ENCODE measurements at places on chromosomes 5 and 9.

- DNase-seq = no peak
Measured at GRCh38 chr5:168408561-168409305, 77.5 kb upstream of the RARS1 start.

DNA sequence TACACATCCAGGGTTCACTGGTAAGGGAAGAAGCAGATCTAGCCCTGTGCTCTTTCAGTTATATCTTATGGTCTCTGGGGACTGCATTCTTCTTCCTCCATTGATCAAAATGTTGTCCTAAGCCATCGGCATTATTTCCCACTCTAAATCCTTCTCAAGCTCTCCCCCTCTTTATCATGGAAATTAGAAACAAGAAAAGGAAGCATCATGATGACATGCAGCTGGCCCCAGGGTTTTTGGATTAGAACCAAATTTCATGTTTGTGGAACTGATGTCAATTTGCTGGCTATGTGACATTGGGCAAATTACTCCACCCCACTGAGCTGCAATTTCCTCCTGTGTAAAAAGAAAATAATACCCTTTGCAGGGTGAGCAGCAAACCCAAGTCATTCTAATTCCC, 39.5 kb downstream of the MFAP3 start:
- no peak for DNase-seq

- DNase-seq = no peak
Measured at GRCh38 chr5:102216678-102217077, 79.4 kb downstream of the SLCO4C1 start.

DNA sequence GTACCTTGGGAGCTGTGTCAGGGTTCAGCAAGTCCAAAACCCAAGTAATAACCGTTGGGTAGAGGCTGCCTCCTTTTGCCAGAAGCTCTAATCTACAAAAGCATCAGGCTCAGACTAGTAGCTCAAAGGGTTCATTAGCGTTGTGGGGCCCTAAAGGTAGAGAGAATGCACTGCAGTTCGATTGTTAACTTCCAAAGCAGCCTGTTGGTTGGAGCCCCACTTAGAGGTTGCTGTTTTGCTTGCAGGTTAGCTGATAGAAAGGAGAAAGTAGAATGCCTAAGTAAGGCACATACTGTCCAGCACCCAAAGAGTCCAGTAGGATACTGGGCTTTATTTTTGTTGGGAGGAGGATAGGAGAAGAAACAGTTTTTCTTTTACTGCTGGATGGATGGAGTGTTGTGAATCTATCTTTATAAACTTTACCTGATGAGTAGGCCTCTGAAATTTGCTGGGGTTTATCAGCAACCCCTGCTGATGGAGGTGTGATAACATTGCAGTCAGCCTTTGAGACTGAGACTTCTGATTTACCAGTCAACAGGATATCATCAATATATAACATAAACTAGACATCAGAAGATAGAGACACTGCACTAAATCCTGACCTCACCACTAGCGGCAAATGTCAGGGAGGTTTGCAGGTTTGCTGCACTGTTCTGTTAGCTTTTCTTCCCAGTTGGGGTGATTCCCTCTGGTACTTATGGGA, 34.8 kb downstream of the ZNF131 start:
- DNase-seq = no peak

DNA sequence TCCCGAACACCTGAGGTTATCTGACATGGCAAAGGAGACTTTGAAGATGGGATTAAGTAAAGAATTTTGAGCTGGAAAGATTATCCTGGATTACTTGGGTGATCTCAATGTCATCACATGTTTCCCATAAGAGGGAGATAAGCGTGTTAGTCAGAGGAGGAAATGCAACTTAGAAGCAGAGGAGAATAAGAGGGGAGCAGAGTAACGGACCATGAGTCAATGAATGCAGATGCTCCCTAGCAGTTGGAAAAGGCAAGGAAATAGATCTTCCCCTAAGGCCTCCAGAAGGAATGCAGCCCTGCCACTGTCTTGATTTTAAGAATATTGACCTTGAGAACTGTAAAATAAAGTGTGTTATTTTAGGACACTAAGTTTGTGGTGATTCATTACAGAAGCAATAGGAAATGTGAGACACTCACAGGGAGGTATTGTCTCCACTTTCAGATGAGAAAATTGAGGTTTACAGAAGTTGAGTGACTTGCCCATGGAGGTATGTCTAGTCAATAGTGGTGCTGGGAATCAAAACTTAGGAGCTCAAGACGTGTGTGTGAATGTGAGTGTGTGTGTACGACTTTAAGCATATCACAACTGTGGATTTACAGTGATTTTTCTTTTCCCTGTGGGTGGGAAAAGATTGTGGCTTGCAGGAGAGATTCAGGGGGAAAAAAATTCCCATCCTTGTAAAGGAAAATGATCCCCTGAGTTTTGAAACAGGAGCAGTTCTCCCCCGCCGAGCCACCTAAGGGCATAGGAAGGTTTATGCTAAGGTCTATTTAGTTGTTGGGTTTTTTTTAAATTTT, 125.3 kb downstream of the TRIM32 start:
- DNase-seq = no peak

- no peak for DNase-seq
Measured at GRCh38 chr5:99019254-99019653, 90.4 kb upstream of the CHD1 start.

- DNase-seq = no peak
Measured at GRCh38 chr9:22050924-22051323, 41.8 kb upstream of the CDKN2B start.

DNA sequence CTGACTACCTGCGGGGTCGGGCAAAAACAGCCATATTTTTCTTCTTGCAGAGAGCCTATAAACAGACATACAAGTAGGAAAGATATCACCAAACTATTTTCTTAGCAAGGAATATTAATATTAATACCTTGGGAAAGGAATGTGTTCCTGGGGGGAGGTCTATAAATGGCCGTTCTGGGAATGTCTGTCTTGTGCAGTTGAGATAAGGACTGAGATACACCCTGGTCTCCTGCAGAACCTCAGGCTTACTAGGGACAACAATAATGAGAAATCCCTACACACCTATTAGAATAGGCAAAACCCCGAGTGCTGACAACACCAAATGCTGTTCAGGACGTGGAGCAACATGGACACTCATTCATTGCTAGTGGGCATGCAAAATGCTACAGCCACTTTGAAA, 297.2 kb downstream of the DRD1 start:
- DNase-seq = no peak

- no peak for DNase-seq
Measured at GRCh38 chr9:89695441-89695891, 90.7 kb downstream of the GADD45G start.

GRCh38 chr9:18821788-18822187, 211.2 kb downstream of the SAXO1 start:
- DNase-seq = no peak

DNA sequence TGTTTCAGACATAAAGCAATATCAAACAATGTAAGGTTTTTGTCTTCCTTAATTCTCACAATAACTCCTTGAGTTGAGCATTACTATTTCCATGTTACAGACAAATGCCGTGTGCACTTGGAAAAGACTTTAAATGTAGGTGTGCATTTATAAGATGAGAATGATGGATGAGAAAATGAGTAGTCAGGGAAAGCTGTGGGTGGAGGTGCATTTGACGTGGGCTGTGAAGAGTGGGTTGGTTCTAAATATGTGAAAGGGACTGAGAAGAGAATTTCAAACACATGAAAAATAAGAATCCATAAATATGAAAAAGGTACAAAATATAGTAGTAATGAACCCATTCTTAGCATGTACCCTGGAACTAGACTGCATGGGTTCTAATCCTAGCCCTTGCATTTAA, 171.6 kb upstream of the PPP2R2B start:
- DNase-seq = no peak

DNA sequence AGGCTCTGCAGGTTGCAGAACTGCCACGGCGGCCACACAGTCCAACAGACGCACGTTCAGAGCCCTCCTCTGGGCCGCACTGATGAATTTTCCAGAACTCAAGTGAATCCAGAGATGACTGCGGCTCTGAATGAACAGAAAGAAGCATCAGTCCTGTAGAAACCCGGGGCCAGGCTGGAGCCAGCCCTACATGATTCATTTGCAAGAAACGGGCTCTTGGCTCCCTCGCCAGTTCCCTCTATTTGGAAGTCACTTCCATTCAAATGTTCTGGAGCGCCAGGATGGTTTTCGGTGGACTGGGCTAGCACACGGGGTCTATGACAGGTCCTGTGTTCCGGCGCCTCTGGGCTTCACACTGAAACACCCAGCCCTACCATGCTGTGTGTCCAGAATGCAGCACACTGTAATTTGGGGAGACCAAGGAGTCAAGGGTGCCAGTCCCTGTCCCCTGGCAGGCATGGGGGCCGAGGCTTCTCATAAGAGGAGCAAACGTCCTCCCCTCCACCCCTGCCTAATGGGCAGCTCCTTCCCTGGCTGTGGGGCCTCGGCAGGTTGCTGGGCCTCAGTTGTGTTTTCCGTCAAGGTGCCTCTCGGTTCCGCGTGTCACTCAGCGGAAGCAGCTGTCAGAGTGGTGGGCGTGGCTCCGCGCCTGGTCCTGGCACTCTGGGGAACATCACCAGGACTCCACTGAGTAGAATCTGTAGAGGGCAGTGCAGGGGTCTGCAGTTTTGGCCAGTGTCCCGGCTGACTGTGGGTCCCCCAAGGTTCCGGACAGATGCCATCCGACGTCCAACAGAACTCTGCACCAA, 18.1 kb upstream of the COL5A1 start:
- no peak for DNase-seq

DNA sequence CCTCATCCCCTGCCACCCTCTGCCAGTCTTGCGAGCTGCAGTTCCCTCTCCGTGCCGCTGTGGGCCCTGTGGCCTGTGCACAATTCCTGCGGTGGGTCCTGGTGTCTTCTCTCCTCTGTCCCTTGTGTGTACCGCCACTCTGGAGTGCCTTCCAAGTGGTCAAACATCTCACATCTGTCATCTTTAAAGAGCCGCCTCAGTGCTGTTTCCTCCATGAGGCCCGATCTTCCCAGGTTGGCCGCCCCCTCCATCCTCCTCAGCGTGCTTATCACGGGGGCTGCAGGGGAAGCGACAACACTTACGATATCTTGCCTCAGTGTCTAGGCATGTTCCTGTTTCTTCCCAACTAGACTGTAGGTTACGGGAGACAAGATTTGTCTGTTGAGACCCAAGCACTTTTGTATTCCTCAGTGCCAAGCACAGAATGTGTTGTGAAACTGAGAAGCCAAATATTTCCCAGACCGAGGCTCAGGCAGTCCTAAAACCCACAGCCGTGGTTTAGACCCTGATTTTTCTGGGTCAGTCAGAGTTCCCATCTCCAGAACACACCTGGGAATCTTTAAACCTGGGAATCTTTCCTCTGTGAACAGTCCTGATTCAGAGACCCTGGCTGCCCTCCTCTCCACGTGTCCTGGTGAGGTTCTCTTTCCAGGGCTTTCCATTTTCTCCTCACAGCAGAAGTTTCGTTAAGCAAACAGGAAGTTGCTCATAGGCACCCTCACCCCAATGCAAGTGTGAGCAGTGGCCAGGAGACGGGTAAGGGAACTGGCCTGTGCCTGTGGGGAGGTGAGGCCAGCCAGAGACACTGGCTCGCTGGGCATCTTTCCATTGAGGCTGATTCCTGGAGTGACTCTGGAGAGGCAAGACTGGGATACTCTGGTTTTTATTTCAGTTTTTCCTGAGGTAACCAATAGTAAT, 28.8 kb downstream of the SLC46A2 start:
- no peak for DNase-seq

DNA sequence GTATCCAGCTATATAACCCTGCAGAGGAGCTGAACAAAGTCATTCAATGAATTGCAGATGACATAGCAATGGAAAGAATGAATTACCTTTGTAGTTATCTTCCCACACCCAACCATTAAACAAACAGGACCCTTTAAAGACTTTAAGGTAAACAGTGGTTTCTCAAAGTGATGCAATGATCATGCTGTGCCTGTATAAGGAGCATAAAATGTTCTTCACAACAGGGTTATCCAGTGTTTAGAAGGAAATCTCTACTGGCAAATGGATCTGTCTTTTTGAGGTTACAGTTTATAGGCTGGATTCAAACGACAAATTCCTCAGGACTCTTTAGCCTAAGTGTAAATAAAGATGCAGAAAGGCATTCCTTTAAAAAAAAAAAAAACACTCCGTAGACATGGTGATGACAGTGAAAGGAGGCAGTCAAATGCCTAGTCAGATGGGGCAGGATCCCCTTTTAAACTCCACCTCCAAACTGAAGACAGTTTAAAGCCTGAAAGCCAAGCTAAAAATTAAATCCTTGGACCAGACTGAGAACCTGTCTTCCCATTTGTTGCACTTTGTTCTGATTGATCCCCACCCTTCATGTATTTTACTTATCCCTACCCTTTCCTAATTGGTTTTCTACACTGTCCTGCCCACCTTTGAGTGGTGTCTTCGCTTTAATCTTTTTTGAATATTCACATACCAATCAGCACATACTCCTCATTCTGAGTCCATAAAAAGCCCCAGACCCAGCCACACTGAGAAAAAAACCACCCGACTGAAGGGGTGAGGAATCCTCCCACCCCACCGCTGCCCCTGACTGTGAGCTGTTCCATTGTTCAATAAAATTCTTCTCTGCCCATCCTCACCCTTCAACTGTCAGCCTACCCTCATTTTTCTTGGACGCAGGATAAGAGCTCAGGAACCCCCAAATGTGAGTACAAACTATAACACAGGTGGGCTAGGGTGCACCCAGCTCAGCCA, 761.3 kb upstream of the DMAC1 start:
- no peak for DNase-seq

- no peak for DNase-seq
Measured at GRCh38 chr5:138966236-138966985, 91.3 kb upstream of the LRRTM2 start.

GRCh38 chr5:75523275-75523674, 11.6 kb downstream of the POLK start:
- DNase-seq = no peak

GRCh38 chr5:178667101-178667500, 40.3 kb upstream of the CLK4 start:
- DNase-seq = no peak

DNA sequence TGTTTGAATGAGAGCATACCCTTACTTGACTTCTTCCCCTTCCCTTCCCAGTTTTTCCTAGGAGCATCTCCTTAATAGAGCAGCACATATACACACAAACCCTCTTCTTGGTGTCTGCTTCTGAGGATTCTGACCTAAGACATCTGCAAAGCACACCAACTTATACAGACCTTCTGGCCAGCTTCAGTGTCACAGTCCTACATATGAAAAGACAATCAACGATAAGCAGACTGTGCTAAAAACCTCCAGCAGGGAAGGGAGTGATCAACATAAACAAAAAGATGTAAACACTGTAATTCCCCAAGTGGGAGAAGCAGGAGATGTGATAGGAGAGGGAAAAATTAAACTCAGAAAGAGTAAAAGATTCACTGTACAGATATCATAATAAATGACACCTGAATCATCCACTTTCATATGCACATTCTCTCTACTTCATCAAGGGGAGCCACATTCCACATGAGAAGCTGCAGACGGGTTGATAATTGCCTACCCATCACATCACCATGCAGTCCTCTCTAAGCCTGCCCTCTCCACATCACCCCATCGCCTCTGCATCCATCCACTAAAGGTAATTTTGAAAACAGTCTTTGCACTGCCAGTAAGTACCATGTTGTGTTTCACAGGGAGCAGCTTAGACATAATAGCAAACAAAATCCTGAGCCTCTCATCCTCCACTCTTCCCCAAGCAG, 13.0 kb downstream of the APBA1 start:
- no peak for DNase-seq
